ENCODE measurements at places on chromosomes 2 and 18.

DNA sequence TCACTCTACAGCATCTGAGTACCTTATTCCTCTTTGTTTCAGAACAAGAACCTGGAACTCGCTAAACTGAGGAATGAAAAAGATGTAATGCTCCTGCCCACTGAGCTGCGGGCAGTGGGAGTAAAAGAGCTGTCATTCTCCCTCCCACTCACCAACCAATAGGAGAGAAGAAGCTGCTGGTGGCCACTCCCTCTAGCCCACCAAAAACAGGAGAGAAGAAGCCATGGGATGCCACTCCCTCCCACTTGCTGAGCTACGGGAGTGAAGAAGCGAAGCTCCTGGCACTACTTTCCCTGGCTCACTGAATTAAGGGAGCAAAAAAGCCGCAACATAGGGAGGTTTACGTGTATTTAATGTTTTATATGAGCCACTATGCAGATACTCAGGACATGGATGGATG, 53.7 kb downstream of the RIT2 start:
- no peak for DNase-seq

GRCh38 chr18:63317982-63318888, 1.3 kb downstream of the BCL2 start:
- DNase-seq = peak; percentile 89

DNA sequence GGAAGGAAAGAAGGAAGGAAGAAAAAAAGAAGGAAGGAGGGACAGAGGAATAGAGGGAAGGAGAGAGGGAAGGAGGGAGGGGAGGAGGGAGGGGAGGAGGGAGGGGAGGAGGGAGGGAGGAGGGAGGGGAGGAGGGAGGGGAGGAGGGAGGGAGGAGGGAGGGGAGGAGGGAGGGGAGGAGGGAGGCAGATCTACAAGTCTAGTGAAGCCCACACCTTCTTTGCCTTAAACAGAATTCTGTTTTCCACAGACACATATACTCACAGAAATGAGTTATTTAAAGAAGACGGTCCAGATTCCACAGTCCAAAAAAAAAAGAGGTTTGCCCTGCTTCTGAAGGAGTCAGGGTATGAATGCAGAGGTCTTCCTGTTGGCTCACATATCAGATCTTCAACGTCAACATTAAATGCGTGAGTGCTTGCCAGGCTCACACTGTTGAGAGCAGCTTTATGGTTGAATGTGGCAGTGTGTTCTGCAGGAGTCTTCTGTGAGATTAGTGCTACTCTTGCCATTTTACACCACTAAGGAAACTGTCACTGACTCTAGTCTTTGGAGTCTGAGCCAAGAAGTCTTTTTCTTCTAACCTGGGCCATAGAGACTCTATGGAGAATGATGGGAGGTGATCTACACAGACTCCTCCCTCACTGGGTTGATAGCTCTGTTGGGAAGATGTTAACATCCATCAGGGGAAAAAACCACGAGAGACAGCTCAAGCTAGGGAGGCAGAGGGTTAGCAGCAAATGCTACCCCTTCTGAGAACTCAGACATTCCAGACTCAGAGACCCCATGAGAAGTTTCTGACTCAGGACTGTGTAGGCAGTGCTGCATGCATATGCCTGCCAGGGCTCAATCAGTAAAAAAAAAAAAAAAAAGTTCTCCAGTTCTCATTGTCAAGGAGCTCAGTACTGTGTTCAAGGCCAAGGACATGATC, 23.3 kb downstream of the PAX8 start:
- DNase-seq = no peak

DNA sequence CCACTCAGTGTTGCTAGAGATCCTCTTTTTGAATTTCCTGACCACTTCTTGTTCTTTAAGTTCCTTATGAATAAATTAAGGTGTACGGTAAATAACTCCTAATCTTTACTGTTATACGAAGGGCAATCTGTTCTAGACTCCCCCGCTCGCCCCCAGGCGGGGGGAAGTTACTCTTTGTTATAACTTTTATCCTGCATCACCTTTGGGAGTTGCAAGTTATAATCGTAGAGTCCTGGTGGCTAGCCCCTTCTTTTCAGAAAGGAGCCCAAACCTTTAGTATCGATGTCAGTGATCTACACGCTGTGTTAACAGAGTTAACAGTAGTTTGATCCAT, 652 bp downstream of the GCA start:
- no peak for DNase-seq

DNA sequence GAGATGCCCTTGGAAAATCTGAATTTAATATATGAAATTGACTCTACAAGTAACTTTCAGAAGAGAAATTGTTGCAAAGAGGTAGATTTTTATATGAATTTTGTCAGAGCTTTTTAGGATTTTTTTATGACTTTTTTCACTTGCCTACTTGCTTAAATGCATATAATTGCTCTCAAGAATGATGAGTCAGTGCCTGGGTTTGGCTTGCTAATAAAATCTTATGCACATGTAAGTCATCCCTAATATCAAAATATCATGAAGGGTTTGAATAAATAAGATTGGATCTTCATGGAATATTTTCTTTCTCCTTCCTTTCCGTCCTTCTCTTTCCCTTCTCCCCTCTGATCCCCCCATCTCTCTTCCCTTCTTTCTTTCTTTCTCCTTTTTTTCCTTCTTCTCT, 354.1 kb downstream of the TXNL1 start:
- DNase-seq = no peak

DNA sequence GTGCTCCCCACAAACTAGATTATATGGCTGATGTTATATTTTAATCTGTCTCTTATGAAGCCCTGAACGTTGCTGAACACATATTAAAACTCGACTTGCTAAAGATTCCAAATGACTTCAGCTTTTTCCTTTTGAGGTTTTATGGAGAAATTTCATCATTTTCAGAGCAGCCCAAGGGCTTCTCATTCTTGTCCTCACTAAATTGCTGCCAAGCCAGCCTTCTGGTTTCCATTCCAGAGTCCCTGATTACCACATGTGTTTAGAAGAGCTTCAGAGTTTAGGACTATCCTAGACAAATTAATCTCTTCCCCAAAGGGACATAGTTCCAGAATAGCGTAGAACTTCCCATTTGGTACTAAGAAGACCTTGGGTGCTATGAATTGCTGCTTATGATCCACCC, 77.8 kb upstream of the CCDC195 start:
- no peak for DNase-seq

DNA sequence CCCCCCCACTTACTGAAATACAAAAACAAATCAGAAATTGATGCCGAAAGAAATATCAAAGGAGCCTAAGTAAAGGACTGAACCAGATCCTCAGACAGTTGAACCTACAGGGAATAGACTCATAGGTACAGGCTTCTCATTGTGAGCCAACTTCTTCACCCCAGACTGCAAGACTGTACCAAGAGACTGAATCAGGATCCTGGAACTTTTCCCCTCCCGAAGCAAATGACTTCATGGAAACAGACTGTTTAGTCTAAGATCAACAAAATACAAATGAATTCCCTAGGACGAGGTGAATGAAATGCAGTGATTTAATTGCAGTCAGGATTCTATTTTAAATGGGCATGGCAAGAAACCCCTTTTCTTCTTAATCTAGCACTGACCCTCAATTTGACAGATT, 53.6 kb upstream of the RNF152 start:
- DNase-seq = no peak

GRCh38 chr2:138531913-138532312, 30.3 kb downstream of the SPOPL start:
- no peak for DNase-seq

DNA sequence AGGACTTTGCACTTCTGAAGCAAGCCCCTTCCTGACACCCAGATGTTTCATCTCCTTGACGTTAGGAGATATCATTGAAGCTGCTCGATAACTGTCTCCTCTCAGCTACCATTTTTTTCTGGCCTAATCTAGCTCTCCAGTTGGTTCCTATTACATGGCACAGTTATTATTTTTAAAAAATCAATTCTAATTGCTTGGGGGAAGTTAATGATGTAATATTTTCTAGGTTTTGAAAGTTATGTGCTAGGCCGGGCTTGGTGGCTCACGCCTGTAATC, 22.5 kb upstream of the RAB31 start:
- no peak for DNase-seq

GRCh38 chr2:99949963-99950362, 192.4 kb downstream of the AFF3 start:
- no peak for DNase-seq

DNA sequence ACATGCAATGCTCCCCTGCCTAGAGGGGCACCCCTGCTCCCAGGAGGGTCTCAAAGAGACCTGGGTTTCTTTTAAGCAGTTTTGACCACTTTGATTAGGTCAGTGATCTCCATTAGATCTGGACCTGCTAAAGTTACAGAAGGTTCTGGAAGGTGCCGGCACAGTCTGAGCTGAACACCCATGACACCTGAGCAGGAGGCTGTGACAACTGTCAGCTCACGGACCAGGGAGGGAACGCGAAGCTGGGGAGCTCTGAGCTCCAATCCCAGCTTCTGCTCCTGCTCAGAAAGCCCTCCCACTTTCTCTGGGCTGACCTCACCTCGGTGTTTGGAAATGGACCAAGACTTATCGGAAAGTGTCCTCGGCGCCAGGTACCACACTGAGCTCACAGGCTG, 113.8 kb downstream of the NFATC1 start:
- no peak for DNase-seq

- DNase-seq = no peak
Observed at GRCh38 chr18:54769526-54770464, 58.5 kb upstream of the RAB27B start.

DNA sequence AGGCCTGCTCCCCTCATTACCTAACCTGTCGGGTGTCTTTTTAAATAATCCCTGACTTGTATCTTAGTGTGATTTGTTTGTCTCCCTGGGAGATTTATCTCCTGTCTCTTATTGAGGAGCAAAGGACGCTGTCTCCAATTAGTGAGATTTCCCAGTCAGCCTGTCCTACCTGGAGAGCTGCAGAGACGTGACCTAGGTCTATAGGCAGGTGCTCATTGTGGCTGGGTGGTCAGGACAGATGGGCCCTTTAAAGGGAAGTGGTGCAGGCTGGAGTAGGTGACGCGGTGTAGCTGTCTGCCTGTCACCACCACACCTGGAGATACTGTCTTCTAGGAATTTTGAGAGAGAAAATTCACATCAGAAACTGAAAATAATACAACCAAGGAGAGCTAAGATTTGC, 28.0 kb downstream of the PLB1 start:
- DNase-seq = no peak

DNA sequence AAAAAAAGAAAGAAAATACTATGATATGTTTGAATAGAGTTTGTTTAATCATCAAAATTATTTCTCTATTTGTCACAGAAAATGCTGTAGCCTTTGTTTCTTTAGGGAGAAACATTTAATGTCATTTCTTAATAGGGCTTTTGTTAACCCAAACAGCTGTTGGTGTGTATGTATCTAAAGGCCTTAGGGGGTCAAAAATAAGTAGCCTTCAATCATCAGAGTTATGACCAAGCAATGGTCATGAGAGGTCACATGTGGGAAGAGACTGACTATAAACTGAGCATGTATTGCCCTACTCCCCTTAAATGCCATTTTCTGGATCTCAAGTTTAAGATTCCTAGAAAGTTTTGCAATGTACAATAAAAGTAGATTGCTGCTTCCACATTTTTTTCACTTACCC, 22.7 kb downstream of the HNMT start:
- no peak for DNase-seq

DNA sequence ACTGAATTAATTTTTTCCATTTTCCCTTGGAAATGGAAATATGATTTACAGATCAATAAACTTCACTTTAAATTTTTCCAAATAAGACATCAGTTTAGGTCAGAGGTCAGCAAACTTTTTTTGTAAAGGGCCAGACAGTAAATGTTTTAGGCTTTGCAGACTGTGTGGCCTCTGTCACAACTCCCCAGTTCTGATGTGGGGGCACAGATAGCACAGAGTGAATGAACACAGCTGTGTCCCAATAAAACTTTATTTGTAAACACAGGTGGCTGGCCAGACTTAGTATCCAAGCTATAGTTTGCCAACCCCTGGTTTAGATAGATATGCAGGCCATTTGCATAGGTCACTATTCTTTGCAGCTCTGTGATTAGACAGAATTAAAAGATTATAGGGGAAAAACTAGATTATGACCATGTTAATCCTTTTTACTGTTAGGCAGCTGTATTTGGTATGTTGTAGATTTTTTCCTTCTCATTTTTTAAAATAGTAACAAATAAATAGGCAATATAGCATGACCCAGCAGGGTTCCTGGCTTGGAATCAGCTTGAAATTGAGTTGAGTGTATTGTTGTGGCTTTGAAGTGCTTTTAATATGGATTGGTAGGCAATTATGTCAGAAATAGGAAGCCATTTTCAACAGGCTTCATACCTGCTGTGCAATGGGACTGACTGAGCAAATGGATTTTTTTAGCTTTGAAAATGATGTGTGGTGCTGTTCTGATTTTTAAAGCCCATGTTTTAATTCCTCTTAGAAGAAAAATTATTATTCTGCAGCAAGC, 59.7 kb downstream of the WDSUB1 start:
- DNase-seq = peak; percentile 84

DNA sequence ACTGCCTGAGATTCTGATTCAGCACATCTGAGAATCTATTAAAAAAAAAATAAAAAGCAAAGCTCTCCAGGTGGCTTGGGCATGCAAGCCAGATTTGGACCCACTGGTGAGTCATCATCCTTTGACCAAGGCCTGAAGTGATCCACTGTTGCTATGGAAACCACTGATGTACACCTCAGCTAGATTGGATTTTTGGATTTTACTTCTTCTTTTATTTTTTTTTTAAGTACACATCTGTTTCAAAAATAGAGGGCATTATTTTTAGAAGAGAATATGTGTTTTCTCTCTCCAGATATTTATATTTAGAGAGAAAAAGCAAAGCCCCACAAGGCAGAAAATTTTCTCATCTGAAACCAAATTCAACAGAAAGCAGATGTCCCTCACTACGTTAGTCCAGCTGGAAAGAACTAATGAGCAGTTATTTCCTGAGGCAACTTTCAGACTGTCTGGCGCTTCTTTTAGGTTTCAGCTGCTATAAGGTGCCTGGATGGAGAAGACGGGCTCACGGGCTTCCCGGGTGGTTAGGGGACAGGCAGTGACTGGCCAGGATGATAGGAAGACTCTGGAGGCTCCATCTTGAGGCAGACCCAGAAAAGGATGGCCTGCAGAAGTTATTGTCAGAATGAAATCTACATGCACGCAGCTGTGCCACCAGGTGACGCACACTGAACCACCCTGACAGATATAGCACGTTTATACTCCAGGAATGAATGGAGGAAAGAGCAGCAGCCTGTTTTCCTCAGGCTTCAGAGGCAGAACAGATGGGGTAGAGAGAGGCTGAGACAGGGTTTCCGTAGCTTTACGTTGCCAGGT, 50.5 kb downstream of the MRPL35 start:
- peak; percentile 9 for DNase-seq

- DNase-seq = peak; percentile 11
Observed at GRCh38 chr2:236794176-236794957, 224.7 kb downstream of the ACKR3 start.

DNA sequence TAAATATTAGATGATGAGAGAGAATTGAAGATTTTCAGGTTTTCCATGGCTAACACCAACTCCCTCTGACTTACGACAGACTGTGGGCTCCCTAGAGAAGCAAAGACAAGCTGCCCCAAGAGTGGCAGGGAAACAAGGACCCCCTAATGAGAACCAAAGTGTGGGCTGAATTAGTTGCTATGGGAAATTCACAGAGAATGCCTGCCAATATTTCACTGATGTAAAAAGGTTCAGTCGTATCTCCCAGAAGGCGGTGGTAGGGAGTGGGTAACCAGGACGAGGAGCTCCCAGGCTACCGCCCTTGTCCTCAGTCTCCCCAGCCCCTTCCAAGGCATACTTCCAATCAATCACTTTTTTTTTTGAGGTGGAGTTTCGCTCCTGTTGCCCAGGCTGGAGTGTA, 113.6 kb downstream of the LAMA1 start:
- no peak for DNase-seq
